ENCODE measurements at places on chromosomes 11 and 22. TPM values are rescaled to one million over a fixed set of nuclear protein-coding genes. Genes with fewer than 3 reads are reported as not detected.

The MEN1 gene
- 27.0 TPM for polyA plus RNA-seq

The TRIM48 gene
- not detected for polyA plus RNA-seq

The PNPLA5 gene
- polyA plus RNA-seq, result not detected

The TTC9C gene
- 17.7 TPM for polyA plus RNA-seq

The KCNJ5 gene
- not detected for polyA plus RNA-seq

DNA sequence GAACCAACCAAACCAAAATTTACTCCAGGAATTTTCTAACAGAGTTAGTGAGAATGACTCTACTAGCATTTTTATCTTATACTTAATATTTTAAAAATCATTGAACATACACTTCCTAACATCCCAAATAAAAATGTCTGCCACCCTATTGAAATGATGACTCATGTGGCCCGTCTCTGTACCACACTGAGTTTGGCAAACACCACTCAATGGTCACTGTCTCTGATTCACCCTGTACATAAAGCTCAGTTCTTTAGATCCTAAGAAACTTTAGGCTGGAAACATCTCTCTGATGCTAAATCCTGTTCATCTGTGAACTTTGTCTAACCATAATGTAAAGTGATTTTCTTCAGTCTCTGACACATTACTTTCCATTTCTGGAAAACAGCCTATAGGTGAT lies 182.0 kb downstream of the CWF19L2 start:
- H3K4me3 ChIP-seq, result no peak overlapping the region
- no peaks in the 10 kb centered on the region for H3K4me1 ChIP-seq
- DNase-seq, result no peak
- no peaks in the 10 kb centered on the region for H3K36me3 ChIP-seq

DNA sequence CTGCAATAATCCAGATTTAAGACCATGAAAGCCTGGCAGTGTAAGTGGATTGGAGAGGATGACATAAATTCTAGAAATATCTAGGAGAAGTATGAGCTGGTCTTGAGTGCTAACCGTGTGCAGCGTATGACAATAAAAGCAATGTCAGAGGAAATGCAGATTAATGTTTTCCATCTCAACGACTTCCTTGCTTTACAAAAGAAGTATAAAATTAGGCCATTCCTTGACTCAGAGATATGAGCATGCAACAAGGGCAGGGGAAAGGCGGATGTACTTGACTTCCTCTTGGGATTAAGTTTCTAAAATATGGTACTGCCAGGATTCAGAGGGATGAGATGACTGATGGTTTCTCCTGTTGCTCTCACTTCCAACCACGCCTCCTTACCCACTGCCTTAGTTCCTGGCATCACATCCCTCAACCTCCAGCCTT lies 32.3 kb downstream of the ADAMTS15 start:
- no peak overlapping the region for H3K27ac ChIP-seq
- peaks cover 18% of the 10 kb centered on the region for H3K27me3 ChIP-seq
- H3K36me3 ChIP-seq, result peaks cover 7% of the 10 kb centered on the region
- H3K4me1 ChIP-seq, result no peaks in the 10 kb centered on the region

GRCh38 chr22:49807780-49808708 lies 19.6 kb downstream of the BRD1 start:
- H3K36me3 ChIP-seq, result no peaks in the 10 kb centered on the region
- peak overlapping the region; percentile 16 for H3K4me3 ChIP-seq
- peak overlapping the region; percentile 19 for H3K27ac ChIP-seq
- H3K27me3 ChIP-seq, result no peaks in the 10 kb centered on the region

DNA sequence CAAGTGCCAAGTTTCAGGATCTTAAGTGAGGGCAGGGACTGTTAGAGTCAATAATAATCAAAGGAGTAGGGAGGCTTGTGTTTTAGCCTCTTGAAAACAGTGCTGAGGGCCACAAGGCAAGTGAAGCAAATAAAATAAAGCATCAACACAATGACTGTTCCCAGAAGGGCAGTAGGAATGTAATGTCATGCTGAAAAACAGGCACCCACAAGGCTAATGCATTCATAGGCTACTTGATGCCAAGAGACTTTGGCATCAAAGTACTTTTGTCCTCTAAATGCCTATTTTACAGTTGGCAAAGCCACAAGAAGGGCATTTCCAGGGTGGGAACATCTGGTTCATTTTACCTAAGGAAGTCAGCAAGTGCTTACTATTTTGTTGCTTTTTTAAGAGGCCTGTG lies 22.9 kb downstream of the RAB39A start:
- H3K27me3 ChIP-seq, result no peaks in the 10 kb centered on the region
- no peaks in the 10 kb centered on the region for H3K4me1 ChIP-seq
- no peak for DNase-seq
- H3K27ac ChIP-seq, result no peak overlapping the region

GRCh38 chr11:86632499-86633269 lies 39.7 kb downstream of the ME3 start:
- H3K4me1 ChIP-seq, result no peaks in the 10 kb centered on the region
- no peak overlapping the region for H3K27ac ChIP-seq
- no peak for DNase-seq
- H3K4me3 ChIP-seq, result no peak overlapping the region

GRCh38 chr11:120335908-120336640 lies at the start of gene ARHGEF12:
Gene ARHGEF12, plus strand, starts transcription at chr11:120336413. Its CDS starts 831 bp downstream, at chr11:120337244.
- peaks cover 50% of the 10 kb centered on the region for H3K27me3 ChIP-seq
- peak within 1 kb of the TSS; percentile 4 for H3K27ac ChIP-seq
- peak; percentile 70 for DNase-seq
- H3K4me1 ChIP-seq, result peaks cover 35% of the 10 kb centered on the region

Measured in naive B cell (primary cell).